Upper lobe of left lung (tissue), 6 donors: ENCODE measurements at places on chromosomes 2 and 18. TPM values are rescaled to one million over a fixed set of nuclear protein-coding genes. Genes with fewer than 3 reads are reported as not detected.

Gene PLGLB1
- total RNA-seq: 0.52 TPM

Gene ARHGAP28
- total RNA-seq: 10.3 TPM

Gene SLC9A2
- total RNA-seq: not detected

DNA sequence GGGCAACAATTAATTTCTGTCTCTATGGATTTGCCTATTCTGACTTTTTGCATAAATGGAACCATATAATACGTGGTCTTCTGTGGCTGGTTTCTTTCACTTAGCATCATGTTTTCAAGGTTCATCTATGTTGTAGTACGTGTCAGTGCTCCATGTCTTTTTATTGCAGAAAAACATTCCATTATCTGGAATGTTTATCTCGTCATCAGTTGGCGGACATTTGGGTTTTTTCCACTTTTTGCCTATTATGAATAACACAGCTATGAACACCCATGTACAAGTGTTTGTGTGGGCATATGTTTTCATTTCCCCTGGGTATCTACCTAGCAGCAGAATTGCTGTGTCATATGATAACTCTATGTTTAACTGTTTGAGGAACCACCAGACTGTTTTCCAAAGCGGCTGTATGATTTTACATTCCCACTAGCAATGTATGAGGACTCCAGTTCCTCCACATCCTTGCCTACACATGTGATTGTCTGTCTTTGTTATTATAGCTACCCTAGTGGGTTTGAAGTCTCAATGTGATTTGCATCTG, 49.9 kb downstream of the MYO7B start:
- no peak overlapping the region for H3K4me3 ChIP-seq
- H3K27ac ChIP-seq: no peak overlapping the region
- no peaks in the 10 kb centered on the region for H3K27me3 ChIP-seq
- no peaks in the 10 kb centered on the region for H3K4me1 ChIP-seq

GRCh38 chr2:169507698-169508097, 1.8 kb upstream of the KLHL41 start:
- no peaks in the 10 kb centered on the region for H3K27me3 ChIP-seq
- no peak overlapping the region for H3K4me3 ChIP-seq
- DNase-seq: no peak
- no peak overlapping the region for H3K27ac ChIP-seq

DNA sequence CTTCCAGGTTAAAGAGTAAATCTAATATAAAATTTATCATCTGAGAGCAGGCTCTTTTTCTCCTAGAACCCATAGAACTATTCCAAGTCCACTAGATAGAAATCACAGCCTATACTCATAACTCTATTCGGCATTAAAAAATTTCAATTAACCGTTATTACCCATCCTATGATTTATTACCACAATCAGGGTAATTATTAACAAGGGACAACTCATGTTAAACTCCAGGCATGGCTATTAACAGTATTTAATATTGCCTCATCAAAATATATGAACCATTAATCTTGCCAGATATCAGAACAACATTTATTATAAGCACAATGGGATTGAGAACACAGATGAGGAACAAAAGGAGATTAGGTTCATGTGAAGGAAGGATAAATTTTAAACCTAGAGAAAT, 136.8 kb upstream of the RIOK3 start:
- DNase-seq: no peak
- H3K27me3 ChIP-seq: no peaks in the 10 kb centered on the region
- H3K36me3 ChIP-seq: no peaks in the 10 kb centered on the region
- no peak overlapping the region for H3K27ac ChIP-seq
- H3K4me3 ChIP-seq: no peak overlapping the region
- H3K4me1 ChIP-seq: peaks cover 8% of the 10 kb centered on the region
